G401 (cell line): ENCODE measurements at places on chromosomes 1 and 21.

- no peak for DNase-seq
Measured at GRCh38 chr1:215104283-215104682, 21.7 kb downstream of the KCNK2 start.

GRCh38 chr1:97893844-97894243 lies 27.0 kb downstream of the DPYD start:
- no peak for DNase-seq

GRCh38 chr21:16563795-16564194 lies 834.0 kb downstream of the USP25 start:
- DNase-seq, result peak; percentile 63

GRCh38 chr1:1609822-1610485 lies 5.3 kb upstream of the MIB2 start:
- no peak for DNase-seq

- peak; percentile 57 for DNase-seq
Measured at GRCh38 chr1:213829780-213830179, 158.0 kb upstream of the PROX1 start.

DNA sequence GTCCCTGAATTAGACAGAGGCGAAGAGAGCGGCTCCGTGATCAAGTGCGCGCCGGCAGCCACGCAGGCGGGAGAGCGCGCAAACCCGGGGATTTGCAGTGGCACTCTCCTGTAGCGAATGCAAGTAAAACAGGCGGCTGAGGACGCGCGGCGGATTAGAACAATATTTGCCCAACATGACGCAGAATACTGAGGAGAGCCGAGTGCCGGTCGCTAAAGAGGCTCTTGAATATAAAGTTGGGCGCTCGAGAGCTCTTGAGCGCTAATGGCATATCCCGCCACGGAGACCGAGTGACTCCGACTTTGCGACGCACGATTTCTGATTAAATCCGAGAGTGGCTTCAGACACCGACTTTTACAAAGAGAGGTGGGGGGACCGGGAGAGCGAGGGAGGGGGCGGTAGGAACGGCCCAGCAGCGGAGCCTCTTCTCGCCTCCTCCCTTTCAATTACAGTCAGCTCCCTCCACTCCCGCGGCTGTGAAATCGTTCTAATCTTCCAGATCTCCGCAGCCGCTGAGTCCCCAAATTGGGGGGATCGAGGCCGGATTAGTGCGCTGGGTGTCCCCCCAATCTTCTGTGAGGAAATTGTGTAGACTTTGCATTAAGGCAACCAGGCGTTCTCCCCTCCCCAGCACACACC lies 2.3 kb downstream of the PAX7 start:
- peak; percentile 1 for DNase-seq

DNA sequence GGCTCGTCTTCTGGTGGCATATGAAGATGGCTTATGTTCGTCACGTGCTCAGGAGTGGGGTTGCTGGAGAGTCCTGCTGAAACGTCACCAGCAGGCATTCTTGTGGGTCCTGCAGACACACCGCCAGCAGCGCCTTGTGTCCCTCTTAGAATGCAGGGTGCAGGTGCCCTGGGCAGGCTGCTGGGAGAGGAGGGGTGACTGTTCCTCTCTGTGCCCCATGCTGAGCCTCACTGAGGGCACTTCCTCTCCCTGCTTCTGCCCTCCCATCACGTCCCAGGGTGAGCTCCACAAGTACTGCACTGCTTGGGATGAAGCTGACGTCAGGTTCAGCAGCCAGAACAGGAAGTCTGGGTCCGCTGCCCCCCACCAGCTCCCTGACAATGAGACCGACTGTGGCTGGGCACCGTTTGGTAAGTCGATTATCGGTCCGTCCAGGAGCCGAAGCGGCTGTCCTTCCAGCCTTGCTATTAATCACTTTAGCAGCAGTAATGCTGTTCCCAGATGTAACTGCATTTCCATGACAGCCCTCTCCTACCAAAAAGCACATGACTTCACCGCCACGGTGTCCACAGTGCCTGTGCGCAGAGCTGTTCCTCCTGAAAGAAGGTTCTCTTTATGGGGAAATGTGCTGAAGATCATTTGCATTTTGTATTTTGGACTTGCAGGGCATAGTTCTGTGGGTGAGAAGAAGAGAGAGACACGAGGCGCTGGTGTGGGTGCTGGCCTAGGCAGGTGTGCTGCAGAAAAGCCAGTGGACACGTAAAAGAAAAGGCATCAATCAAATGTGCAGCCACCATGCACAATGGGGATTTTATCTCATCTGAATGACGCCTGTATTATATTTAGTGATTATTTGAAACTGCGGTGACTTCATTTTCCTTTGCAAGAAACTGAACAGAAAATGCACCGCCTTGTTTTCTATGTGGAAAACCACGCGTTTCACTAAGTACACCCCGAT lies 21.0 kb downstream of the SLC37A1 start:
- DNase-seq, result no peak

- peak; percentile 14 for DNase-seq
Measured at GRCh38 chr1:161864577-161864976, 98.5 kb downstream of the ATF6 start.

- no peak for DNase-seq
Measured at GRCh38 chr1:202189918-202190715, 3.5 kb upstream of the LGR6 start.

- no peak for DNase-seq
Measured at GRCh38 chr1:154155251-154155650, 378 bp upstream of the NUP210L start.

DNA sequence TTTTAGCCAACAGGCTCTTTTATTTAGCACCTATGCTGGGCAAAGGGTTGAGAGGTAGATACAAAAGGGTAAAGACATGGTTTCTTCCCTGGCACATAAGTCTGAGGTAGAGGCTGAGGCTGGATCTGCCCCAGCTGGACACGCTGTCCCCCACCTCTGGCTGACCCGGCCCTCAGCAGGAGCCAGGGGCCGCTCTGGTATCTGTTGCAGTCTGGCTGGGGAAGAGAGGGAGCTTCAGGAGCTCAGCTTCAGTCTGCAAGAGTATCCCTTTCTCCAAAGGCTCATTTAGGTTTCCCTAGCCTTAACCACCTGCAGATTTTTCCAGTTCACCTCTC lies 14.2 kb downstream of the BLACAT1 start:
- peak; percentile 28 for DNase-seq

GRCh38 chr1:22916471-22916820 lies 56.2 kb downstream of the LACTBL1 start:
- DNase-seq, result peak; percentile 28

DNA sequence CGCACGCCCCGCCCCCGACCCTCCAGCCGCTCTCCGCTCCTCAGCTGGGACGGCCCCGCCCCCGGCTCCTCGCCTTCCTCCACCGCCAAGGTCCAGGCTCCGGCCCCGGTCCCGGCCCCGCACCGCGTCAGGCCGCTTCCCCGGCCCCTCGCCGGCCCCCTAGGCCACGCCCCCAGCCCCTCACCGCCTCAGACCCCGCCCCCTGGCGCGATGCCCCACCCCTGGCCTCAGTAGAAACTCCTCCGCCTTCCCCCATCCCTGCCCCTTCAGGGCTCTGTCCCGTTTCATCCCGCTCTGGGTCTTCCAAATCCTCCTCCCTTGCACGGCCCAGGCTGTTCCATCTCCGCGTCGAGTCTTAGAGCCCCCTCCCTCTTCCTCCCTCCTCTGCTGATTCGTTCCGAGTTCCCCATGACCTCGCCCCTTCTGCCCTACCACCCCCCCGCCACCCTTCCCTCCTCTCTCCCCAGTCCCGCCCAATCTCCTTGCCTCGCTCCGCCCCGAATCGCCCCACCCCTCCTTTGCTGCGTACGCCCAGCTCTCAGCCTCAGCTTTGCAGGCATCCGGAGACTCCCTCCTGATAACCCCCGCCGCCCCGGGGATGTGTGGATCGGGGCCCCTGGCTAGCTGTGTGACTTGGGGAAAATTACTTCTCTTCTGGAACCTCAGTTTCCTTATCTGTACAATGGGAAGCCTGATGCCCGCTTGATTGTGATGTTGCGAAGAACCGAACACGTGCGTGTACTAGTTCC lies 448 bp upstream of the ASAP3 start:
- DNase-seq, result peak; percentile 53

DNA sequence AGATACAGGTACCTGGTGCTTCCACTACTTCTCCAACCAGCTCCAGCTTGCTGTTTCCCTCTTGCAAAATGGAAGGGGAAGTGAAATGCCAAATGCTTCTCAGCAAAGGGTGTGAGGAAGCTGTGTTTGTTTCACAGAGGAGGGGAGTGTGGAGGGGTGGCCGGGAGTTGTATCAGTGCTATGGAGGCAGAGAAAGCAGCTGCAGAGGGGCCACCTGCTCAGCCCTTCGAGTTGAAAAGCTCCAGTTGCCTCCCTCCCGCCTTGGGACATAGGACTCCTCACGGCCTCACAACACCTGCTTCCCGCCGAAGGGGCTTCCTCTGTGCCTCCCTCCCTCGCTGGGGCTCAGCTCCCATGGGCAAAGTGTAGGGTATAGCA lies 12.1 kb upstream of the LINGO4 start:
- no peak for DNase-seq

- no peak for DNase-seq
Measured at GRCh38 chr1:179026813-179027669, 1.3 kb downstream of the FAM20B start.

- no peak for DNase-seq
Measured at GRCh38 chr1:12654004-12654567, 10.2 kb downstream of the AADACL4 start.

DNA sequence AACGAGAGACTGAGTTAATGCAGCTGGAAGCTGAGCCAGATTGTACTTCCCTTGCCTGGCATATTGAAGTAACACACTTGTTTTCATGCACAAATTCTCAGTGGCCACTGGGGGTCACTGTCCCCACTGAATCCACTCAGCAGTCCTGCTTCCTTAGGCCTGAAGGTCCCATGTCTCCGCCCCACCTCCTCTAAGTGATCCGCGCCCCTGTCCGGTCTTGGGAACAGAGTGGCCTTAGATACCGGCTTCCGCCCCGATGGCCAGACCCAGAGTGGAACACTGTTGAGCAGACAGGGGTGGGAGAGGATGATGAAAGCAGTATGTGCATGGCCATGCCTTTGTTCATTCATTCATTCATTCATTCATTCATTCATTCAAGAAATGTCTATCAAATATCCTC lies 34.8 kb downstream of the CHAF1B start:
- DNase-seq, result peak; percentile 79

DNA sequence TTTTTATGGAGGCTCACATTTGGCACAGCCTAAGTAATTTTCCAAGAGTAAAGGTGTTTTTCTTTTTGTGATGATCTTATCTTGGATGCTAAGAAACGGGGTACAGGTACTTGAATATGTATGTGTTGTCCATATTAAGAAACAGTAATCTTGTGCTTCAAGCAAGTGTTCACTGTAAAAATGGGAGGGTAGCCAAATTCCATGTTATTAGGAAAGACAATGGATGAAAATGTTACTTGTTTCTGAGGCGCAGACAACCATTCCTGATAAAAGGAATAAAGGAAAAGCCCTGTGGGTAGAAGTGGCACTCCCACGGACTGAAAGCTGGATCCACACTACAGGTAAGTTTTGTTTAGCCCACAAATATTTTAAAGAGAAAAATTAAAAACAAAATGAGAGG lies 15.6 kb downstream of the C21orf91 start:
- no peak for DNase-seq

GRCh38 chr1:153396461-153396860 lies 5.6 kb upstream of the S100A8 start:
- DNase-seq, result no peak

DNA sequence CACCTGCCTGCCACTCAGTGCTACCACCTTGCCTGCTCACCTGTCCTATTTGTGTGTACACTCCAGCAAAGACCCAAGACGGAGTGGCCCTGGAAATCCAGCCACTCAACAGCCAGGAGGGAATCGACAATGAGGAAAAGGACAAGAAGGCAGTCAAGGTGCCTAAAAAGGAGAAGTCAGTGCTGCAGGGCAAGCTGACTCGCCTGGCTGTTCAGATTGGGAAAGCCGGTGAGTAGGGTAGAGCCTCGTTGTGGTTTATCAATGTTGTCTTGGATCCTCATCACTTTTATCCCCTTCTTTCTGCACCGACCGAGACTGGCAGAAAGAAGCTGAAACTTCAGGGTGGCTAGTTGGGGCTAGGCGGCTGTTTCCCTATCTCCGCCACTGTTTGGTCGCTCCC lies 61.4 kb upstream of the LAX1 start:
- no peak for DNase-seq

DNA sequence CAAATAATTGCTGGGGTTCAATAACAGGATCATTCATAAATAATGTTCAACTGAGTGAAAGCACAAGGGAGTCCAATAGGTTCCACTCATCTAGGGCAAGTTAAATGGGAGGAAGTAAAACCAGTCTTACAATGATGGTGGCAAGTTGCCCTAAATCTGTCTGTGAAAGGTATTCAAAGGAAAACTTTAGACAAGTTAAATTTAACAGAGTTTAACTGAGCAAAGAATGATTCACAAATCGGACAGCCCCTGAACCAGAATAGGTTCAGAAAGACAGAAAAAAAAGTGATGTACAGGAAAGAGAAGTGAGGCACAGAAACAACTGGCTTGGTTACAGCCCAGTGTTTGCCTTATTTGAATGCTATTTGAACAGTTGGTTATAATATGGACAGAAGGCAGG lies 183.5 kb upstream of the ADGRL4 start:
- no peak for DNase-seq

DNA sequence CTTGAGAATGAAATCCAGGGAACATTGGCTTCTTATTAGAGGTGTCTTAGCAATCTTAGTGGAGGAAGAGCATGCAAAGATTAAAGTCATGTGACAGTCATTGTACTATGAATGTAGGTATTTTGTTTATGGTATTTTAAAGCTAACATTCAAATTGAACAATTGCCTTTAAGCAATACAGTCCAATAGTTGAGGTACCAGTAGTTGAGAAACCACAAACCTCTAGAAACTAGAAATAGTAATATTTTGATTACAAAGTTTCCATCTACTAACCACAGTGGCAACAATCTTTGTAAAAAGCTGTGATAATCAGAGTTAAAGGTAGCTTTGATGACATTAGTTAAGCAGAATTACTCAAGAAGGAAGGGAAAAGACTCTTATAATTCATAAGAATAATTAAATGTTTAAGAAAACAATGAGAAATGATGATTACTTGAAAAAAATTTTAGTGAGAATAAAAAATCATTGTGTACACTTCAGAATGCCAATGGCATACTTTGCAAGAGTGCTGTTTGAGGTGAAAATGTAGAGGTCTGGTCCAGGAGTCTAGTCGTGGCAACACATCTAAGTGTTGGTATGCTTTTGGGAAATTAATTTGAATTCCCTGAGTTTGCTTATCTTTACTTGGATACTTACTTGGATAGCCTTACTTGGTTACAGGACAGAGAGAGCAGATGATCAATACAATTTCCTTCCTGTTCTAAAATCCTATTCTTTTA lies 104.9 kb upstream of the PTGFR start:
- DNase-seq, result no peak

- DNase-seq, result no peak
Measured at GRCh38 chr1:157551694-157552693, at the start of gene FCRL5. Gene FCRL5 (minus strand): TSS chr1:157552515. CDS start chr1:157552362, 153 bp downstream.

- peak; percentile 58 for DNase-seq
Measured at GRCh38 chr1:207321790-207322645, 540 bp downstream of the CD55 start.

DNA sequence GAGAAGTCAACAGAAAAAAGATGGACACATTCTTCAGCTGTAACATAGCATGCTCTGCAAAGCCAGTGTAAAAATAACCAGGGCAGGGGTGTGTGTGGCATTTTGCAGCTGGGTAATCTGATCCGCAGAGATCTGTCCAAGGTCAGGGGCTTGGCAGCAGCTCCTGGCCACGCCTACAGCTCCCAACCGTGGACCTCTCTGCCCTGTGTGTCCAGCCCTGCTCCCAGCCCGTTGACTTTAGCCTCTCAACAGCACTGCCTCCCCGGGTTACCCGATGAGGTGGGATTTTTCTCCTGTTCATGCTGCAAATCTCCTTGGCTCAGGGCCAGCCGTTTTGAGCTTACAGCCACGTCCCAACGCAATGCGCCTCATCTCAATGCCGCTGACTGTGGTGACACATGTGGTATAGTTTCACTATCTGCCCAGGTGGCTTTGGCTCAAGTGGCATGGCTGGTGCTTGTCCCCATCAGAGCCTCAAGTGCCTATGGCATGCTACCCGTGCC lies 68.1 kb downstream of the VWA5B1 start:
- DNase-seq, result no peak
